ENCODE measurements at places on chromosomes 3 and 15.

GRCh38 chr15:77773903-77774302, 141.2 kb upstream of the LINGO1 start:
- DNase-seq = no peak

DNA sequence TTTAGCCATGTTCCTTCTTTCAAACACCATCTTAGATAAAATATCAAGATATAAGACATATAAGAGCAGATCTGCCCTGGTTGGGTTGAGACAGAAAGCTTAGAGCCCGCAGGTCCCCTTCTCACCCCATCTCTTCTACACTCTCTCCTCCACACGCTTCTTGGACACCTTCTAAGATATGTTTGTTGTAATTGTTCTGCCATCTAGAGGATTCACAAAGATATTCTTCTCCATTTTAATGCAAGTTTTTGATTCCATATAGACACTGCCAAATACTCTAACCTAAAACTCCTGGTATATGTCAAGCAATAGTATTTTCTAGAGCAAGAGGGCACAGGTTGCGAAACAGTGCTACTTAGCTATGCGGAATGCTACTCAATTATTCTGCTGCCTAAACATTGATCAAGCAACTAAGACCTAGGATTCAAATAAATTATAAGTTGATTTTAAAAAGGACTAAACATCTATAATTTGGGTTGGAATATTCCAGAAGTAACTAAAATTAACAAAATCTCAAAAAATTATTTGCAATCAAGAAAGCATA, 6.8 kb downstream of the CHRM5 start:
- no peak for DNase-seq

DNA sequence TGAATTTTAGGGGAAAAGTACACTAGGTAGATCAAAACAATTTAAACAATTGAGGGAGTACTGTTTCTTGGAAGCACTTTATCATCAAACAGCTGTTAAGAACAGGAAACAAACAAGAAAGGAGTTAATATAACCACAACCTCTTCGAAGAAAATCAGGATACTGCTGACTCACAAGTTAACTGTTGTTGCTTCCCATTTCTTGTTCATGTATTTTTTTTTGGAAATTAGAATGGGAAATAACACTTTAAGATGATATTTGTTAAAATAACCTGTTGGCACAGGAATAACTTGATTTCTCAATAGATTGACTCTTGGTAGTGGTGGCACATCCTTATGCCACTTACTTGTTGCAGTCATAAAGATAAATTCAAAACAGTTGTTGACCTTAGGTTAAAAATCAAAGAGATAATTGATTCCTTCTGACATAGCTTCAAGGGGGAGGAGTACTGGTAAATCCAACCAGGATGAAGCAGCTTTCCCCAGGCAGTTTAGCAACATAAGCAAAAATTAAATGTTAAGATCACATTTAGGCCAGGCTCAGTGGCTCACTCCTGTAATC, 3.3 kb downstream of the BNIP2 start:
- DNase-seq = no peak

- no peak for DNase-seq
These were observed 77.8 kb downstream of the WWTR1 start for GRCh38 chr3:149579838-149580542.

DNA sequence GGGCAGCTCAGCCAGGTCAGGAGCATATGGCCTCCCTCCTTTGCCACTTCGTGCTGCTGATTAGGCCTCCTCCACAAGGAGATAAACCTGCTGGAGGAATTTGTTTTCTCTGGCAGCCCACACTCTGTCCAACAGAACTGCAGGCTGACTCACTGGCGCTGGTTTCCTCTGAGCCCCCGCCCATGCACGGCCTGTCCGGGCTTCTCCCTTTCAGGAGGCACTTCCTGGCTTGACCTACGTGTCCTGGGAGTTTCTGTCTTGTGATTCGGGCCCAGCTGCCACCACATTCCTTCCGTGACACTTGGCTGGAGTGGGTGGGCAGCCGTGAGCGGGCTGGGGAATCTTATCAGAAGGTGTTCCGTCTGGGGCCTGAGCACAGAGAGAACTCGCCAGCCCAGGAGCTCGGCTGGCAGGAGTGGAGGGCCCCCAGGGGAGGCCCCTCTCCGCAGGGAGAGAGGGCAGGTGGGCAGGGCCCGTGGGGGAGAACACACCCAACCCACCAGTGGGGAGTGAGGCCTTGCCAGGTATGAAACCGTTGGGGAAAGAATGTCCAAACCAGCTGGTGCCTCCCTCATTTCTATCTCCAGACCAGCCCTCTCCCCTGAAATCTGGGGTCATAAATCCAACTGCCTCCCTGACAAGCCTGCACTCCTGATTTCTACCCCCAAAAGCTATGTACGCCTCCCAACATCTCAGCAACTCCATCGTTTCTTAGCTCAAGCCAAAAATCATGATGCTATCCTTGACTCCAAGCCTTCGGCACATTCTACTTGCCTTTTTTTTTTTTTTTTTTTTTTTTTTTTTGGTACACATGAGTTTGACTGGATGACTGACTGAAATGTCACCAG, 110.6 kb upstream of the MEF2A start:
- DNase-seq = no peak

DNA sequence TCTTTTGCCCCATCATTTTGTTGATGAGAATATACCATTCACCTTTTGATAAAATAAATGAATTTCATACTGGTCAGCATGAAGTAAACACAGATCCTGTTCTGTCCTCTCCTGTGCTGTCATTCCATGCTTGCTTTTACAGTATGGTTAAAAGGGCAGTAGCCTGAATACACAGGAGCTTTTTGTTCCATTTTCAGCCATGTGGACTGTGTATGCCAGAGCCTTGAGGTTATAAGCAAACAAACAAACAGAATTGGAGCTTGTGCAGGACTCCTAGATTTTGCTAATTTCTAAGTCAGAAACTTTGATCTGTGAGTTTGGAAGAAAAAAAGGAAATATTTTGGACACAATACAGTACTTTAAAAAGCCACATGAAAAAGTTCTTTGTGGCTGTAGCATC, 91.9 kb downstream of the LRRC28 start:
- DNase-seq = no peak

- no peak for DNase-seq
These were observed 33.1 kb upstream of the UBE2Q2 start for GRCh38 chr15:75809986-75810750.

DNA sequence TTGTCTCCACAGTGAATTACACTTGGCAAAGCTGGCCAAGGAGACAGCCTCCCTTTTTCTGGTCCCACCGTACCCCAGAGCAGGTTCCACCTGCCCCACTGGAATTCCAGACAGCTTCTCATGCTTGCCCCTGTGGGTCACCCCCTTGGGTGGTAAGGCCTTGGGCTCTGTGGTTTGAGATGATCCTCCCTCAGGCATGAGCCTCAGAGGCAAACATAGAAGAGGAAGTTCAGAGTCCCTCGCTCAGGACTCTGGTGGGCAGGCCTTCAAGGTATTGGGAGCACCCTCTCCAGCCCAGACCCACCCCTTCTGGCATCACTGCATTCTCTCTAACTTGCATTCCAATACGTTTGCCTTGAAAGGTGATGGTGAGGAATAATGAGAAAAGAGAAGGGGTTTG, 17.6 kb upstream of the UBA7 start:
- DNase-seq = no peak

Measured in stimulated activated CD8-positive, alpha-beta memory T cell treated with anti-CD3 and anti-CD28 coated beads, Interleukin-2, amount 100 ng/mL, for 48 hours (primary cell).